Glutamatergic neuron (in vitro differentiated cells): ENCODE measurements at places on chromosomes 3 and 15.

DNA sequence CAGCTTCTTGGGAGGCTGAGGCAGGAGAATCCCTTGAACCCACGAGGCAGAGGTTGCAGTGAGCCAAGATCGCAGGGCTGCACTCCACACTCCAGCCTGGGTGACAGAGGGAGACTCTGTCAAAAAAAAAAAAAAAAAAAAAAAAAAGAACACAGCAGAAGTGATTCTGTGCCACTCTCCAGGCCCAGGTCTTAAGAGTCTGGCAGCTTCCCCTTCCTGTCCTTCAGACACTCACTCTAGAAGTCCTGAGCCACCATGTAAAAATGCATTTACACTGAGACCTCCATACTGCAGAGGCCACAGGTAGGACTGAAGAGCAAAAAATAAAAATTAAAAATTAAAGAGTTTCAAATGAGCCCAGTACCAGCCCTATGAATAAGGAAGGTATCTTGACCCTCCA is 11.8 kb upstream of the CDV3 start:
- DNase-seq: no peak

DNA sequence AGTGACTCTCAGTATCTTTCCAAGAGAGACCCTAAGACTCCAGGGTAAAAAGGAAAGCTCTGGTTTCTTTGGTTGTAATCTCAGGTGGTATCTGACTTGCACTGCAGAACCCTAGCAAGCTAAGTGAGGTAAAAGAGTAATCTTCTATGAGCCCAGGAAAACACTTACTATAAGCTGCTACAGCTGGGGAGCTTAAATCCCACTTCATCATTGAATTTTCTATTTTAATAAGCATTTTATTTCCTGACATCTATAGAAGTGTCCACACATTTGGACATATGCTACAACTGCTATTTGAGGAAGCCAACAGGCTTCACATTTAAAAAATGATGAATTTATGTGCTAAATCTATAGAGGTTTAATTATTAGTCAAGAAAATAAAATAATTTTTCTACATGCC is 73.1 kb upstream of the GUCA1C start:
- DNase-seq: no peak

DNA sequence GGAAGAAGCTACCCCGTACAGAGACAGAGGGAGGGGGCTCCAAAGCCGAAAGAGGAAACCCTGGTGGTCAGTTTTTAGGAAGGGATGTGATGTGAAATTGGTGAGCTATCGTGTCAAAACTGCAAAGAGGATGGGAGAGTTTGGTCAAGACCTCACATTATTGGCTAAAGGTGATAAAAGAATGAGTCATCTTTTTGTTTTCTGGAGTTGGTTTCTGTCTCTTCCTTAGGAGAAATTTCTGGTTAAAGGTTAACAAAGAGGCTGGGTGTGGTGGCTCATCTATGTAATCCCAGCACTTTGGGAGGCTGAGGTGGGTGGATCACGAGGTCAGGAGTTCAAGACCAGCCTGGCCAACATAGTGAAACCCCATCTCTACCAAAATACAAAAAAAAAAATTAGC is 217.8 kb upstream of the CBLB start:
- no peak for DNase-seq

DNA sequence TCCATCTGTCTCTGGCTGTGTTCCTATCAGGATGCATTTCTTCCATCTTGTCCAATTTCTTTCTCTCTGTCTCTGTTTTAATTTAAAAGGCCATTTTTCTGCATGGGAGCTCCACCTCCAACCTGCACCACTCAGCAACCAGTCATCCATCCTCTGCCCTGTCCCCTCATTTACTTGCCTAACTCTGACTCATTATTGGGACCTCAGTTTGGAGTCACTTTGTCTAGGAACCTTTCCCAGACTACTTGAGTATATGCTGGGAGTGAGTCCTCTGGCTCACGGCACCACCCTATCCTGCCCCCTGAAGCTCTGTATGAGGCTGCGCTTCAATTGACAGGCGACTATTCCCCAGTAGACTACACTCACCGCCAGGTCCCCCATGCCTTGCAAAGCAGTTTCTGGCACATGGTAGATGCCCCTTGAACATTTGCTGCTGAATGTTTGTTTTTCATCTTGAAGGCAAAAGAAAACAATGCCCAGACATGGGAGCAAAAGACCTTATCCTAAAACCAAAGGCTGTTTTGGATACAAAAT is 513.3 kb upstream of the CFAP20DC start:
- DNase-seq: no peak

DNA sequence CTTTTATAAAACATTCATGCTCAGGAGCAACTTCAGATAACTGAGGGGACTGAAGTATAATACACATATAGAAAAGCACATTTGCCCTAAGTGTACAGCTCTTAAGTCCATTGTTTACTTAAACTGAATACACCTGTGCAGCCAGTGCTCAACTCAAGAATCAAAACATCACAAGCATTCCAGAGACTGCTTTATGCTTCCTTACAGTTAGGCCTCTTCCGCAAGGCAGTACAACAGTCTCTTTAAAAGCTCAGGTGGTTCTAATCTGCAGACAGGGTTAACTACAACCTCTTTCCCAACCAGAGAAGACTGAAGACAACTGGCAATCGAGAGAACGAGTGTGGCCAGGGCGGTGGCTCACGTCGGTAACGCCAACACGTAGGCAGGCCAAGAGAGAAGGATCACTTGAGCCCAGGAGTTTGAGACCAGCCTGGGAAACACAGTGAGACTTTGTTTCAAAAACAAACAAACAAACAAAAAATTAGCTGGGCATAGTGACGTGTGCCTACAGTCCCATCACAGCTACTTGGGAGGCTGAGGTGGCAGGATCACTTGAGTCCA is 16.9 kb downstream of the MCCC1 start:
- no peak for DNase-seq

GRCh38 chr3:125050488-125051090 is 5.2 kb downstream of the HEG1 start:
- no peak for DNase-seq

DNA sequence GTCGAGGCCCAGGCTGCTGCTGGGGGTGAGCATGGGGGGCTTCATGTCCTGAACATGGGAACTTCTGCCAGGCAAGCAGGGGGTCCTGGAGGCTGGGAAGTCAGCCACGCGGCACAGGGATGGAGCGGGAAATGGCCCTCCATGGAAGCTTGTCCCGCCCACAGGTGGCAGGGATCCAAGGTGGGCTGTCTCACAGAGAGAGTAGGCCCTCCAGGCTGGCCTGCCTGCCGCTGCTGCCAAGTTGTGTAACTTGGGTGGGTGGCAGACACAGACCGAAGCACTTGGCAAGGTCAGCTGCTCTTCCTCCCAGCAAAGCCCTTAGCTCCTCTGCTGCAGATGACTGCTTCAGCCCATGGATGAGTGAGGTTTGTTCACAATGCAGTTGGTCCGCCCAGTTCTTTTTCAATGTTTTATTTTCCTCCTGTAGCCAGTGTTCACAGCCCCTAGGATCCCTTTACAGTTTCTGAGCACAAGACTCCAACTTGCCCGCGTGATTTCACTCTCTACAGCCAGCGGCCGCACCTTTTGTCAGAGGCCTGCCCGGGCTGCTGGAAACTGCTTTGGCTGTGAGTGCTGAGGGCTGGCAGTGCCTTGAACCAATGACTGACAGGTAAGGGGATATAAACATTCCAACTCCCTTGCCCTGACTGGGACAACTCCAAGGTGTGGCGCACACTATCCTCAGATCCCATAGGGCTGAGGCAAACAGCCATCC is 26.7 kb downstream of the HCN4 start:
- no peak for DNase-seq

DNA sequence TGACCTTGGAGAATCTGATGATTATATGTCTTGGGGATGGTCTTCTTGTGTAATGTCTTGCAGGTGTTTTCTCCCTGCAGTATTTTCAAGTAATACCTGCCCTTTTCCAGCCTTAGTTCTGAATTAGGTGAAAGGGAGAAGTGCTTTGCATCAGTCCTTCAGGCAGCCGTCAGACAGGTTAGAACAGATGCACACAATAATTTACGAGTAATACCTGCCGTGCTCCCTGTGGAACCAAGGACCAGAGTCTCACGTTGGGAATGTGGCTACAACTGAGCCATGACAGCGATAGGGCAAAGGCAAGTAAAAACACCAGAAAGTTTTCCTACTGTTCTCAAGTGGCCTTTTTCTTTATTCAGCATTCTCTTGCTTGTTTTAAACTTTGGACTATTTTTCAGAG is 69.1 kb downstream of the CHCHD6 start:
- no peak for DNase-seq

- DNase-seq: no peak
These were observed 103.6 kb downstream of the ECT2 start for GRCh38 chr3:172853921-172854666.

- no peak for DNase-seq
These were observed 287.0 kb downstream of the MEX3B start for GRCh38 chr15:81758818-81759284.

- DNase-seq: peak; percentile 80
These were observed 1.6 kb upstream of the CHST13 start for GRCh38 chr3:126522363-126522788.

- no peak for DNase-seq
These were observed 63.7 kb downstream of the SPRED1 start for GRCh38 chr15:38316311-38316710.

DNA sequence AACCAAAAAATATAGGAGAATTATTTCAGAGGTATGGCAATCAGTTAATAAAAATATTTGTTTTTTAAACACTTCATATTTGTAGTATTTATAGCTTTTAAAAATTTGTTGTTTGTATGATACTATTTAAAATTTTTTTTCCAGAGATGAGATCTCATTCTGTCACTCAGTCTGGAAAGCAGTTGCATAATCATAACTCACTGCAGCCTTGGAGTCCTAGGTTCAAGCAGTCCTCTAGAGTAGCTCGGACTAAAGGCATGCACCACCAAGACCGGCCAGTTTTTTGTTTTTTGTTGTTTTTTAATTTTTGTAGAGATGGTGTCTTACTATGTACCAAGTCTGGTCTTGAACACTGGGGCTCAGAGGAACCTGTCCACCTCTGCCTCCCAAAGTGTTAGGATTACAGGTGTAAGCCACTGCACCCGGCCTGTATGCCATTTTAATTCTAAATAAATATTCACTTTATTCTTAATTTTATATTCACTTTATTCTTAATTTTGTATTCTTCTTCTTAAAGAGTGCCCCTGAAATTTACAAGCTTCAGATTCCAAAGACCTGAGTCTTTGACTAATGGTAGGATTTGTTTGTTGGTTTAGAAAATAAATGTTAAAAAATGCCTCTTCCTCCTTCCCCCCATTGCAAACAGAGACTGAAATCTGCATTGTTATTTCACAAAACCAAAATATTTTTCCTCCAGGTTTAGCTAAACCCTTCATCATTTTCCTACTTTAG is 9.4 kb downstream of the TGFBR2 start:
- DNase-seq: no peak

- DNase-seq: no peak
These were observed 10.8 kb downstream of the PARL start for GRCh38 chr3:183873914-183874313.

DNA sequence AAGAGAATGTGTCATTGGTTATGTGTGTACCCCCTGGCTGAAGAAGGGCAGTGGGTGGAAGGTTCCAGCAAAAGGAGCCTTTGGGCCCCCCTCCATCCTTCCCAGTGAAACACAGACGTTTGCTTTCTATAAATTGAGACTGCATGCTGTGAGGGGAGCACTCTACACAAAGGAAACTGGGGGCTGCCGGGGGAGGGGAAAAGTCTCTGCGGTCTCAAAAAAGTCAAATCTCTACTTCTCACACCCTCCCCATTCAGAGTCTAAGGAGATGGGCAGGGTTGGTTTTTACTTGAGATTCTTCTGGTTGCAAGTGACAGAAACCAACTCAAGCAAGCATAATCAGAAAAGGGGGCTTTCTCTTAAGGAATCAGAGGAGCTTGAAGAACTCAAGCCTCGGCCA is 50.1 kb upstream of the TLE3 start:
- no peak for DNase-seq

- DNase-seq: no peak
These were observed 14.8 kb downstream of the HRH1 start for GRCh38 chr3:11168881-11169805.

DNA sequence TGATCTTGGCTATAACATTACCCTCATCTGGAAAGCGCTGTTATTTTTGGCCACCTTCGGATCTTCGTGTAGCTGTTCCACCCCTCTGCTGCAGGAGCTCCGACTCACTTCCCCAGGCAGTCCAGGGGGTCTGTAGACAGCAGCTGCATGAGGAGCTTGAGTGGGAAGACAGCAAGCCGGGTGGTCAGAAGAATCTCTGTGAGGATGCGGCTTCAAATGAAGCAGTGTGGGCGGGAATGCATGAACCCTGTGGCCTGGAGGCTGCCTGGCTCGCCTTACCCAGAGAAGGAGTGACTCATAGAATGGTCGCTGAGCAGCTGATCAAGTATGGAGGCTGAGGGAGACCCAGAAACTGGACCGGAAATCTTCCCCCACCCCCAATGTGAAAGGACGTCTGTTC is 45.2 kb upstream of the NR2F2 start:
- DNase-seq: no peak

DNA sequence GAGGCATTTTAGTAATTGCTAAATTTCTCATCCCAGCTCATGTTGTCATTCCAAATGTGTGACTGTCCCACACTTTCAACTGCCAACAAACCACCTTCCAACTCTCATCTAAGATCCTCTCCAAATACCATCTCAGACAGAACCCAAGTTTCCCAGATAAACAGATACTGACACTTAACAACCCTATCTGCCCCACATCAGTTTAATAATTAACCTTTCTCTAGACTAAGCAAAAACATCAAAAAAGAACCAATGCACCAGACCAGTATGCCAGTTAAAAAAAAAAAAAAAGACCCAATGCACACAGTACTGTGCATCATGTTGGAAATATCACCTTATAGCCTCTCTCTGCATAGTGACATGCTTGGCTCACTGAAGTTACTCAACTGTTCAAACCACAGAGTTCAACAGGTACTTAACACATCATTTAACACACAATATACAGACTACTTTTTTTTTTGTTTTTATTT is 5.5 kb downstream of the SFMBT1 start:
- no peak for DNase-seq

DNA sequence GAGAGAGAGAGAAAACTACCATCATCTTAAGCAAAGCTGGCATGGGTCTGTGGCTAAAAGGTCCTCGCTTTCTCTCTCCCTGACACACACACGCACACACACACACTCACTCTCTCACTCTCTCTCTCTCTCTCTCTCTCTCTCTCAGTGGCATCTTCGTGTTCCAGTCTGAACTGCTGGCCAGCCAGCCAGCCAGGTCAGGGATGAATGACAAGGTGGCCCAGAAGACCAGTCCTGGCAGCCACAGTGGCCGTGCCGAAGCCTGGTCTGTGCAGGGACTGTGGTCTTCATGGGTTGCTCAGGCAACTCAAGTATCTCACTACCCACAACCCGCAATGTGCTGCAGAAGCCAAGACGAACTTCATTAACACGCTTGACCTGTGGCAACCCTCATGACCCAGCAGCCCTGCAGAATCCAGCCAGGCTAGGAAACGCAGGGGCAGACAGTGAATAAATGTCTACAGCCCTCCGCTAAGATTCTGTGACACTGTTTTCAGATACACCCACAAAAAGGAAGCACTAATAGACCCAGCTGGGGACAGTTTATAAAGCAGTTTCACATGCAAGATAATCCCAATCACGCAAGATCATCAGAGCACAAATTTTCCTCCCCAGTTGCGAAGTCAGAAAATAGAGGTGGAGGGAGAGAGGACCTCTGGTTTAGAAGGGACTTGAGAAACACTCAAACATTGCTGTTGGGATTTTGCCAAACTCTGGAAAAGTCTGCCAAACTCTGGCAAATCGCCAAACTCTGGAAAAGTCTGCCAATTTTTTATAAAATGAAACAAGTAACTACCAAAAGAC is 66.4 kb downstream of the XXYLT1 start:
- DNase-seq: no peak
